ENCODE measurements at places on chromosomes 3 and 15.

GRCh38 chr3:141412087-141412935, 44.0 kb downstream of the ZBTB38 start:
- DNase-seq, result peak; percentile 3

DNA sequence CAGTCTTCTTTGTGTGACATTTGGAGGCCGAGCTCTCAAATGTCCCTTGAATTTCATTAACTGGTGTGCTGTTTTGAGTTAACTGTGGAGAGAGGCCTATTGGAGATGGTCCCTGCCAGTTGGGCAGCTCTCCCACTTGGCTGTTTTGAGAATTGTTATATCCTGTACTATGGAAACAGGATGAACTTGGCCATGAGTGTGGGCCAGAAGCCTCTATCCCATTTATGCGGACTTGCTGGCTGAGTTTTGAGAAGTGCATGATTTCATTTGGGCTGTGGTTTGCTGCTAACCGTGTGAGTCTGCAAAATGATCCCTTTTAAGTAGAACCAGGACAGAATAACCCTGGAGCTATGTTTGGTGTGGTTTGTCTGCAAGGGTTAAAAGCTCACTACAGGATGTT, 366.0 kb downstream of the PTPRG start:
- no peak for DNase-seq

- DNase-seq, result no peak
Observed at GRCh38 chr3:148081926-148082325, 615.8 kb upstream of the AGTR1 start.

DNA sequence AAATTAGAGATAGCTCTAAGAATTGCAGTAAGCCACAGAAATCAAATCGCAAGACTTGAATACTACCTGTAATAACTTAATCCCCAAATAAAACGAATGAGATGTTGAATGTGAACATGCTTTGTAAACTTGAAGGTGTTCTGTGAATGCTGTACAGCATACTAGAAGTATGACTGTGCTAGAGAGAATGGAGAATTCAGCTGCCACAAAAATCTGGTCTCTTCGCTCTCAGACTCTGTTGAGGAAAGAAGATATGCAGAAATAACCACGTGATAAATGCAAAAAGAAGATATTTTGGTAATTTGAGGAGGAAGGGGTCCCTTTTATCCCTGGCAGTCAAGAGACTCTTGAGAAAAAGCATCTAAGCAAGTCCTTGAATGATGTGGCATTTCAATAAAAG, 37.3 kb downstream of the ZBTB38 start:
- DNase-seq, result no peak

- no peak for DNase-seq
Observed at GRCh38 chr15:69997813-69998212, 99.9 kb downstream of the TLE3 start.

GRCh38 chr15:99711625-99712024, 21.6 kb downstream of the LYSMD4 start:
- no peak for DNase-seq

DNA sequence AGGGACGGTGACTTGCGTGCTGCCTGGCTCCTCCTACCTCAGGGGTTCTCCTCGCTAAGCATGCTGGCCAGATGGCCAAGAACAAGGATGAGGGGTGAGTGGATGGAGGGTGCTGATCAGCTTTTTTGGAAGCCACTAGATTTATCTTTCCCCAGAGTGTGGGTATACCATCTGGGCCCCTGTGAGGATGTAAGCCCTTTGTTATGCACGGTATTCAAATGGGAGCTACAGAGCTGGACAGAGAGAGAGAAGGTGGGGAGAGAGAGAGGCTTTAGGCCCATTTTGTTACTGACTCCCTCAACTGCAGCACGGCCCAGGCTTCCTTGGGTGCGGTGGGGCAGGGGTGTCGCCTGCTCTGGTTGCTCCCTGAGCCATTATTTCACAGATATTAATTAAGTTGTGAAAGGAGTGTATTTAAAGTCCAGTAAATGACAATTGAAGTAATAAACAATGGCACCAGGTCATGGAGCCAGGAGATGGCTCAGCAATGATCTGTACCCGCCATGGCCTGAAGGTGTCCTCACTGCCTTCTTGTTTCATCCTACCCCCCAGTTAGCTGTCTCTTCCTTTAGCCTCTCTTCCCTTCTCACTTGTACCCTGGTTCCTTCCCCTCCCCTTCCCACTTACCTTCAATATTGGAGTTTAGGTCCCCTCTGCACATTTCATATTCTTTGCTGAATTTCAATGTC, 158.0 kb downstream of the CLSTN2 start:
- DNase-seq, result no peak

All from activated naive CD4-positive, alpha-beta T cell (primary cell).